ENCODE measurements at places on chromosomes 7 and 10. TPM values are rescaled to one million over a fixed set of nuclear protein-coding genes. Genes with fewer than 3 reads are reported as not detected.

- DNase-seq = peak; percentile 14
Measured at GRCh38 chr10:27724287-27724686, 21.3 kb downstream of the MKX start.

DNA sequence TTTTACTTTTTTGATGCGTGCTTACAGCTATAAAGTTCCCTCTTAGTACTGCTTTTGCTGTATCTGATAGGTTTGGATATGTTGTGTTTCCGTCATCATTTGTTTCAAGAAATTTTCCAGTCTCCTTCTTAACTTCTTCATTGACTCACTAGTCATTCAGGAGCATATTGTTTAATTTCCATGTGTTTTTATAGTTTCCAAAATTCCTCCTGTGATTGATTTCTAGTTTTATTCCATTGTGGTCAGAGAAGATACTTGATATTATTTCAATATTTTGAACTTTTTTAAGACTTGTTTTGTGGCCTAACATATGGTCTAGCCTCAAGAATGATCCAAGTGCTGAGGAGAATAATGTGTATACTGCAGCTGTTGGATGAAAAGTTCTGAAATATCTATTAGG lies 75.5 kb upstream of the CREB5 start:
- no peak for DNase-seq

- no peak for DNase-seq
Measured at GRCh38 chr10:96721207-96721572, 876 bp upstream of the PIK3AP1 start.

DNA sequence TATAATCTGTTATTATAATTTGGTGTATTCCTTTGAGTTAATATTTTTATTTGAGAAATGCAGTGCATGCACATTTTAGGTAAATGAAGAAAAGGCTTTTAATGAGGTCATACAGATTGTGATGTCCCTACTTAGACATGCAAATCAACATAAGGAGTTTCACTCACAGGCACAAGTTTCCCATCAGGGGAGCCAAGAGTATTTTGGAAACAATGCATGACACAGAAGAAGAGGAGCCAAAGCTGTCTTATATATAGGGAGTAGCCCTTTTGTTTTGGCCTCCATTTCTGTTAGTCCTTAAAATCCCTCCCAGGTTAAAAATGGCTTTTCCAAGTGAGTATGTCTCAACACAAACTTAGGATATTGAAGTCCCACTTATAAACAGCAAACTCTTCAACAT lies 703.4 kb upstream of the ANKRD30A start:
- no peak for DNase-seq

- peak; percentile 58 for DNase-seq
Measured at GRCh38 chr10:101272229-101272868, 43.1 kb upstream of the LBX1 start.

DNA sequence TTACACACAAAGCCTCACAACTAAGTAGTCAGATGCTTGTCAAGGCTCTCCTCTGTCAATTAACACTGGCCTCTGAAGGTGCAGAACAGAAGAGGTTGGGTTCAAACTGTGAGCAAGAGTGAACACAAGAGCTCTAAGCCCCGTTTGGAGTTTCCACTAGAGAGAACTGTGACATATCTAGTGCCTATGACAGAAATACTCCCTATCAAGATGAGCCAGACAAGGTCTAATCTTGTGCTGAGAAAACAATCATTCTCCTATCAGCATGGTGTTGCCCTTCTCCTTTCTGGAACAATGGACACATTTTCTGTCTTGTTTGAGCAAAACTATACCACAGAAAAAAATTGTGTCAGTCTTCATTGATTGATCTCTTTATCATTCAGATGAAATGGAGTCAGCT lies 62.4 kb upstream of the CCDC71L start:
- DNase-seq = no peak

DNA sequence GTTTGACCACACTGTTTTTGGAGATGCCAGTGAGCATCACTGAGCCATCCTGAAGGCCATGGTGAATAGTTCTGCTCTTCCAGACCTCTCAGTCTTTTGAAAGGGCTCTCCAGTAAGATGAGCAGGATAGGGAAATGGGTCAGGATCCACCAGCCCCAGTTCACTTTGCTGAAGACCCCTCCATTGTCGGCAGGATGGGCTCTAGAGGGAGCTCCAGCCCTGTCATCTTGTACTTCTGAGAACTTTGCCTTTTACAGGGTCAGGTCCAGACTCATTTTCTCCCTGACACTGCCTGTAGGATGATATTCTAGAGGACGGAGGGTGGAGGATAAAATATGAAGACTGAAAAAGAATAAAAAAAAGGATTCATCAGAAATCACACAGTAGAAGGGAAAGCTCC lies 13.1 kb downstream of the LHFPL3 start:
- DNase-seq = no peak

DNA sequence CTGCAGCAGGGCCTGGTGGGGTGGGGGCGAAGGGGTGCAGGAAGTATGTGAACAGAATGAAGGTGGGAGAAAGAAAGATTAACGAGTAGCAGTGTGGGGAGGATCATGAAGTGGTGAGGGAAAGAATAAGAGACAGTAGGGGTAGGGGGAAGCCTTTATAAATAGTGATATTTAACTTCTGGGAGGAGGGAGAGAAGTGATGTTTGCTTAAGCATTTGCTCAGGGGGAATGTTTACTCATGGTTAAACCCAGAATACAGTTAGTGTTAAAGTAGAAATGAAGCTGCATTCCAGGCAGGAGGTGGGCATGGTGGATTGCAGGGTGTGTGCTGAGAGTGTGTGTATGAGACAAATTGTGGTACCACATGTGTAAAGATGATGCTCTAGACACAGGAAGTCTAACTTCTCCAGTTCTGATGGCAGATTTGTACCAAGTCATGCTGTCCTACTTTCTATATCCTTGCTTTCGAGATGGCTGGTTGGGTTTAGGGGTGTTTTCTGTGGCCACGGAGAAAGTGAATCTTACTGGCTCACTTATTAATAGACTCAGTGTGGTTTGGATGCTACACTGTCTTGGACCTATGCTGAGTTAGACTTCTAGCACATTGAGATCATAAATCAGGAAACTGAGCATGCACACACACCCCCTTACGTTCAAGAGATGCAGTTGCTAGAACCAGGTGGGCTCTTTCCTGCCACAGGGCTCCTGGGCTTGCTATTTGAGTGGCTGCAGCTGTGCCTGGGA lies 10.6 kb upstream of the DNMBP start:
- DNase-seq = no peak

DNA sequence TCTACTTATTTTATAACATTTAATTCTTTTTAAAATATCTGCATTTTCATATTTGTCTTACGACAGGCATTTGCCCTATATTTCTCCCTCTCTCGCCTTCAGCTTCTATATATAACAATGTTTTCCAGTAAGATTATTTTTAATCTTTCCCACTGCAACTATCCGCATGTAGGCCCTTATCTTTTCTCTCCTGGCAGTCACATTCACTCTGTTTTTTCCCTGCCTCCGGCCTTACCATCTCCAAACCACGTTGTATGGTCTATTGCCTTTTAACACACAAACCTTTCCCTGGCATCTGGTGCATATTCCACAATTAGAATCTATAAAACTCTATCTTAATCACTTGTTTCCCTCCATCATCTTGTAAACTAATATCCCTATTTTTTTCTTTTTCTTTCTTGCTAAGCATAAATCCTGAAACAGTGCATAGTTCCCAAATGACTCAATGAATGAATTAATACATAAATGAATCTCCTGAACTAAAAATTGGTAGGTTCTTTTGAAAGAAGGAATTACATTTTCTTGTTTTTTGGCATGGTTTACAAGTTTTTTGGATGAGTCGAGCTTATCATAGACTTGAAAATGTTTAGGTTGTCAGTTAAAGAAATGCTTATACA lies 173.2 kb downstream of the SEMA3A start:
- no peak for DNase-seq

DNA sequence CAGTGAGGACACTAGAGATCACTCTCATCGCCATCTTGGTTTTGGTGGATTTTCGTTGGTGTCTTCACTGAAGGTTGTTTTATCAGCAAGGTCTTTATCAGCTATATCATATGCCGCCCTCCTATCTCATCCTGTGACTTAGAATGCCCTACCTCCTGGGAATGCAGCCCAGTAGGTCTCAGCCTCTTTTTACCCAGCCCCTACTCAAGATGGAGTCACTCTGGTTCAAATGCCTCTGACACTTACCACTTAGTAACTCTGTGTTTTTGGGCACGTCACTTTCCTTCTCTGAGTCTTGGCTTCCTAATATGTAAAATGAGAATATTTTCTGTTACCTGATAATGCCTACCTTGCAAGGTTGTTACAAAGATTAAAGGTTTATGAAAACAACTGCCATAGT lies 37.7 kb downstream of the AGK start:
- DNase-seq = no peak

GRCh38 chr10:113533801-113534200 lies 19.1 kb upstream of the HABP2 start:
- DNase-seq = no peak

Gene PILRA
- total RNA-seq = 0.54 TPM

Gene DNAJB12
- total RNA-seq = 18.1 TPM

Gene SLC13A4
- total RNA-seq = not detected

Gene COX19
- 10.2 TPM for total RNA-seq

Measured in H4 (cell line).